ENCODE measurements at places on chromosomes 6 and 20. TPM values are rescaled to one million over a fixed set of nuclear protein-coding genes. Genes with fewer than 3 reads are reported as not detected.

LRRC73 gene
- total RNA-seq: 1.2 TPM

PLA2G7 gene
- total RNA-seq: 5.9 TPM

LINC00237 gene
- total RNA-seq: not detected

WFDC5 gene
- total RNA-seq: not detected

CENPQ gene
- total RNA-seq: 5.0 TPM
